ENCODE measurements at places on chromosomes 7 and 10. TPM values are rescaled to one million over a fixed set of nuclear protein-coding genes. Genes with fewer than 3 reads are reported as not detected.

The TMEM26 gene
- total RNA-seq = 1.2 TPM

DNA sequence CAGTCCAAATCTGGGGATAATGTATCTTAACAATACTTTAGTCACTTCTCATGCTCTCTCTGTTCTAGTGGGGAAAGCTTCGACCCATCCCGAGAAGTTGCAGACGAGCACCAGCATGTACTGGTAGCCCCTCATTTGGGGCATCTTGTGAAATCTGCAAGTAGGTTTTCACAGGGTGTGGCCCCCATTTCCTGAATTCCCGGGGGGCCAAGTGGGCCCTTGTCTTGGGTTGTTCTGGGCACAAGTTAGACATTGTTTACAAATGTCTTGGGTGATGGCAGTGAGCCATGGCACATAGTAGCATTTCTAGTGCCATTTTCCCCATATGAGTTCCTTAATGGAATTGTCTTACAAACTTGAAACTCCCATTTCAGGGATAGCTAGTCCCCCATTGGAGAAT lies 216.7 kb upstream of the KCND2 start:
- no peak for DNase-seq

DNA sequence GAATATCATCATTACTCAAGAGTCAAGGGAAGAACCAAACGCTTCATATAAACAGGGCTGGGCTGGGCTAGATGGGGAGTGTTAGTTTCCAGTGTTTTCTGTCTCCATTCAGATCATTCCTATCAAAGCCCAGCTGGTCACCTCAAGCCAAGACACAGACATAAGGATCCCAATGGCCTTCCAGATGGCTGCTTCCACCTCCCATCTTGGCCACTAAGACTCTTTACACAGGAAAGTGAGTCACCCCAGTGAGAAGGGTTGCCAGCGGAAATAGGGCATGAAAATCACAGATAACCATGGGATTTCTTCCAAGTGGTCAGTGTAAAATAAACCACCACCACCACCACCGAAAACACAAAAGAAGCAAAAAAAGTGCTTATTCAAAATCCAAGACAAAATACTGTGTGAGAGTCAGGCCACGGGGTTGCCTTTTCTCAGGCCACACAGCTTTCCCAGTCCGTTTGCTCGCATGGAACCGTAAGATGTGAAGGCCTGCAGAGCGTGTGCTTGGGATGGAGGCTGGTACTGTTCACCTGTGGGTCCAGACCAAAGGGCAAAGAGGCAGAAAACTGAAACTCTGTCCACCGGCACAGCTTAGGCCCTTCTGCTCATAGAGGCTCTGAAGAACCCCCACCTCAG lies 5.6 kb downstream of the PRSS2 start:
- no peak for DNase-seq

GRCh38 chr10:15474671-15475070 lies 103.6 kb upstream of the FAM171A1 start:
- DNase-seq = no peak

GRCh38 chr7:44625526-44626471 lies 19.4 kb downstream of the OGDH start:
- DNase-seq = no peak

GRCh38 chr10:106078895-106079576 lies 1085.5 kb downstream of the SORCS1 start:
- DNase-seq = no peak

Data from kidney (tissue), 22 donors.